Activated CD8-positive, alpha-beta memory T cell treated with anti-CD3 and anti-CD28 coated beads for 4 hours (primary cell): ENCODE measurements at places on chromosomes 6 and 20.

DNA sequence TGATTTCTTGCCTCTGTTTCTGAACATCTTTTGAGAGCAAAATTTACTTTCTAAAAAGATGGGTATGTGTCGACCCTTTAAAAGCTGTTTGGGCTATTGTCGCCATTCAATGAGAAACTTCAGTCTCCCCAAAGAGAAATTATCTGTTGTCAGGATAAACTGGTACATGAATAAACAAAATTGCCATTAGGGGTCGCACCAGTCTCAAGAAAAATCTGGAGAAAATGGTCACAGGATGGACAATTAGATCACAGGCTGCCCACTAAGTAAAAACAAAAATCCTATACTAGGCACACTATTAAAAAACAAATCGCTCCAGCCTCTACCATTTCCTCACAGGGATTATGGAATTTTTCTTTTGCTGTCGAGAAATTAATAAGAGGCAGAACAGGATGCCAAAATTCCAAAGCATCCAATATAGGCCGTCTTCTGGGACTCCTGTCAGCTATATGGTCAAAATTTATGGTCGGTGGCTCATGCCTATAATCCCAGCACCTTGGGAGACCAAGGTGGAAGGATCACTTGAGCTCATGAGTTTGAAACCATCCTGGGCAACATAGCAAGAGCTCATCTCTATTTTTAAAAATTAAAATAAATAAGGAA lies 5.5 kb upstream of the HLA-E start:
- DNase-seq, result no peak

DNA sequence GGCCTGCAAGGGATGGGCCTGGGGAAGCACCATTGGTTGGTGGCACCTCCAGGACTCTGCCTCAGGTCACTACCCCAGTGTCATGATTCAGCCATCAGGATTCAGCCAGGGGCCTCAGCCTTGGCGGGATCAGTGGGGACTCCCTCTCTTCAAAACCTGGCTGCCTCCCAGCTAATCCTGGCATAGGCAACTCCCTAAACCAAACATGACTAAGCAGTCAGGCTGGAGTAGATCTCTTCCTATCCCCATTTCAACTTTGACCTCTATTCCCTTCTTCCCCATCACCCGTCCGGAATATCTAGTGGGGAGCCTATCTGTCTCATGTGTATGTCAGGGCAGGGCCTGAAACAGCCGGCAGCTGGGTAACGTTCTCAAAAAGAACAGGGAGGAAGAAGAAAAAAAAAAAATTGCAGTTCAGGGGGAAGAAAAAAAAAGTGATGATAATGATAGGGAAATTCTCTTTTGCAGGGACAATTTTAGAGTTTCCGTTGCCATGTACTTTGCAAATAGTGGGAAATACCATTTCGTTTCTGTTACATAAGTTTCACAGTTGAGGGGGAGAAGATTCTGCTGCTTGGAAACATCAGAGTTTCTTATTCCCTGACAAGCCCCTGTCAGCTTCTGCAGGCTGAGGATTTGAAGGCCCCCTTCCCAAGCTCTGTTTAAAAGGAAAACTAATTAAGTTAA lies 4.1 kb upstream of the PREX1 start:
- DNase-seq, result no peak

GRCh38 chr20:60570481-60571277 lies 612.5 kb downstream of the CDH26 start:
- DNase-seq, result no peak

DNA sequence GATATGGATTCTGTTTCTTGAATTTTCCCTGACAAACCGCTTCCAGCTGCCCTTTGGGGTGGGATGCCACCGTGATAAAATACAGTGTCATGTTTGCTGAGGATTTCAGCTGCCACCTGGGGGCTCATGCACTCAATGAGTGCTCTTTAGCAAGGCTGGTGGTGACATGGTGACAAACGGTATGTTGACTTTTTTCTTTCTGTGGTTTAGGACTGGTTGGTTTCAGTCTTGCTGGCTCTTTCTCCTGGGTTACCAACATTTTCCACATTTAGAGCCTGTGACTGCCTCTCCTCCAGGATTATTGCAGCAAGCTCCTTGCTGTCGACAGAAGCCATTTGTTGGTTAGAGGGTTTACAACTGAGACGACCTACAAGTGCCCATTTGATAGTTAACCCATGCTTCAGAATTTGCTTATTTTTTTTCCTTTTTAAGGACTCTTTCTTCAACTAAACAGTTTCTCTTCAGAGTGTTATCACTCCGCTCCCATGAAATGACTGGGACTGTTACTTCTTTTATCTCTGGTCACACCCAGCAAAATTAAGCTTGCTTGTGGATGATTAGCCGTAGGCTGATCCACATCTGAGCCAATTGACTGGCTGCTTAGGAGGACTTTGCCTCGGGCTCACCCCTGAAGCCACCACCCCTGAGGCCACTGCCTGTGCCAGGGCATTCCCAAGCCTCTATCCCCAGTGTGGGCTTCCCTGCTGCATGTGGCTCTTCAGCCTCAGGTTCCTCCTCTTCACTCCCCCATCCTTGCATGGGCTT lies 48.4 kb upstream of the CDYL start:
- no peak for DNase-seq

GRCh38 chr20:2984956-2985661 lies 58.3 kb upstream of the GNRH2 start:
- DNase-seq, result no peak

- no peak for DNase-seq
These were observed 21.6 kb downstream of the CMTR1 start for GRCh38 chr6:37454420-37455140.

DNA sequence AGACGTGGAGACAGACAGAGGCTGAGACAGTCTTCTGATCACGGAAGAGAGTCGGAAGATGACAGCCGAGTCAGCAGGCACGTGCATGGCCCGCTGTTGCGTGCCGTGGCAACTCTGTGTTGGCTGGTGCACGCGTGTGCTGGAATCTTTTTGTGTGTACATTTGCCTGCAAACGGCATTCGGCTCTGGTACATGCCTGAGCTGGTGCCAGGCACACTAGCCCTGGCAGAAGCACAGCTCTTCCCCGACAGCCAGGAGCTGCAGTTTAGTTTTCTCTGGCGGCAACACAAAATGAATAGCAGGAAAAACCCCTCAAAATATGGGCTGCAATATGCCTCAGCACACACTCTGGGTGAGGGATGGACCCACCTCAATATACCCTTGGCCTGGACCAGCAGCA lies 769 bp upstream of the PDYN start:
- no peak for DNase-seq

DNA sequence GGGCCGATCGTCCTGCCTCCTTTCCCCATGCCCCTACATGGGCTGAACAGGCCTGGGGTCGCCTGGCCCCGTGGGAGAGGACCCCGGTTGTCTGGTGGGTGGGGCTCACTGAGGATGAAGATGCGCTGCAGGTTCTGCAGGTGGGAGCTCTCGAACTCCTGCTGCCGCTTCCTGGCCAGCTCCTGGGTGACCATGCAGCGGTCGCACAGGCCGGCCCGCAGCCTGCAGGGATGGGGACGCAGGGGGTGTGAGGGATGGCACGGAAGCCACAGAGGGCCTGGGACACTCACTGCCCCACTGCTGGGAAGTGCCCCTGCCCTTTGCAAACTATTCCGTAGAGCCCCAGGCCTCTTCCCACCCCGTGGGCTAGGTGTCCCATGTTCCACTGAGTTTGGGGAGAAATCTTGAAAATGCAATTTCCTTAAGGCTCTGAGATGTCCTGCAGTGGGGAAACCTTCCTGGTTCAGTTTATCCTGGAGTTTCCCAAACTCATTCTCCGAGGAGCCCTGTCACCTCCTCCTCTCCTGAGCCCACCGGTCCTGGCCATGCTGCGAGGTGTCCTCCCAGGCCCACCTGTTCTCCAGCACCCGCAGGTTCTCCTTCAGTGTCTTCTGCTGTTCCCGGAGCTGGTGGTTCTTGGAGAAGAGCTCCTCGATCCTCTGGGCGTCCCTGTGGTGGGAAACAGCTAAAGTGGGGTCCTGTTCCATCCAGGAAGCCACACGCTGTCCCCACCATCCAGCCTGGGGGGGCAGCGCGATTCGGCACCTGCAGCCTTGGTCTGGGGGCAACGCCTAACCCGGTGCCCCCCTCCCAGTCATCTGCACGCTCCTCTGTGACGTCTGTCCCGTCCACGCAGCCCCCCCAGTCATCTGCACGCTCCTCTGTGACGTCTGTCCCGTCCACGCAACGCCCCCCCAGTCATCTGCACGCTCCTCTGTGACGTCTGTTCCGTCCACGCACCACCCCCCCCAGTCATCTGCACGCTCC lies 9.9 kb upstream of the CABLES2 start:
- DNase-seq, result no peak

GRCh38 chr6:133977983-133978895 lies 25.2 kb downstream of the TBPL1 start:
- no peak for DNase-seq

- DNase-seq, result no peak
These were observed 198.0 kb downstream of the RNF144B start for GRCh38 chr6:18585032-18585573.

DNA sequence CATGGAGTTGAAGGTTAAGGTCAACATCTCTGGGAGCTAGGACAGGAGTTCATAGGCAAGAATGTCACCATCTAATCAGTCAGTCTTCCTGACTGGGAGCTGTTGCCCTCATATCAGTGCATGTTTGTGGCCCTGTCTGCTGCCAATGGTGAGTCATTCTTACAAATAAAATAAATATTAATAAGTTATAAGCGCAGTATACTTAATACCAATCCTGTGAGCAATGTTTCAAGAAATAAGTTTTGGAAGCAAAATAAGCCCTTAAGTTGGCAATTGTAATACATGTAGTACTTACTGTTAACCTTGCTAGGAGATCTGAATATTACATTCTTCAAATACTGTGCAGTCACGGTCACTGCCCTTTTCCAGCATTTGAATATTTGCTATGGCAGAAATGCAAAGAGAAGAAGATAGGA lies 20.2 kb upstream of the MDGA1 start:
- DNase-seq, result no peak

GRCh38 chr6:37535428-37535758 lies 35.7 kb upstream of the CCDC167 start:
- DNase-seq, result no peak

DNA sequence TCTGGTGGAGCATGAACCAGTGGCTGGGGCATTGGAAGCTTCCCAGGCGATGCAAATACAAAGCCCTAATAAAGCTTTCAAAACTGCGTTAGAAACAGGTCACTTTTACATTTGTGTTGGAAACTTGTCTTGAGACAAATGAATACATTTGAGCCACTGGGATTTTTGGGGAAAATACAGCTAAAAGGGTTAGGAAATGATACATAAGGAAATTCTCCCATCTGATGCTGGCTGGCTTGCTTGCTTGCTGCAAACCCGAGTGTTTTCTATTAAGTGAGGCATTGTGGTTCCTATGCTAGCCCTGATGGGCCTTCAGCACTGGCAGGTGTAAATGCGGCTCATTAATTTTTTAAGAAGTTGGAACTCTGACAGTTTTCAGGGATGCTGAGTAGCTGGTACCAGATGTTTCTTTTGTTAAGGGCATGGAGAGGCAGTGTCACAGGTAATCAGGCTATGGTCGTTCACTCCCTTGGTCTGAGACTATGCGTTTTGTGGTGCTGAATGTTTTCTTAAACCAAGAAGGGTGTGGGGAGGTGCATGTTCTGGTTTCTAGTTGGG lies 35.2 kb downstream of the RREB1 start:
- DNase-seq, result no peak

GRCh38 chr6:131067521-131067920 lies 4.5 kb upstream of the EPB41L2 start:
- DNase-seq, result no peak
